ENCODE measurements at places on chromosomes 4 and X.

- no peak for DNase-seq
These were observed 284.8 kb upstream of the FGF13 start for GRCh38 chrX:138996268-138996667.

DNA sequence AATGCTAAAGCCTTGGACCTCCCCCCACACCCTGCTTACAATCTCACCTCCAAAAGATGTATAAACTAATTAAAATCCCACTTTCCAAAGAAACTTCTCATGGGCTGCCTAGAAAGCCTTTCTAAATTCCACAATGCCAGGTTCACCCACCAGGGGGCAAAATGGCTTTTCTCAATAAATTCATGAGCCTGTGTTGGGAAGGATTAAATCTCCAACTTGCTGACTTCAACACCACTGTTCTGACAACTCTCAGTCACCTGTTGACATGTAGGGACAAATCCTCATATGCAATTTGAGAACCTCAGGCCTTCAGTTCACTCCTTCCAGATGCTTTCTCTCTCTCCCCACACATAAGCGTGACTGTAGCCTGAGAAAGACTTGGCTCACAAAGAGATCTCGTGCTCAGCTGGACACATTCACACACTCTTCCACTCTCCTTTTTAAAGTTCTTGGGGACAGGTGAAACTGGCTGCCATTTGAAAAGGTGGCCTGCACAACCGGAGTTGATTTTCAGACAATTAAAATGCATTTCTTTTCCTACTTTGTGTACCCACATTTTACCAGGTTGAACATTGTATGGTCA lies 88.6 kb upstream of the PRPS2 start:
- no peak for DNase-seq

- DNase-seq, result no peak
These were observed 1361.9 kb upstream of the ADGRL3 start for GRCh38 chr4:59838236-59838635.

- DNase-seq, result no peak
These were observed 179.4 kb downstream of the FBXW7 start for GRCh38 chr4:152356428-152357034.

- no peak for DNase-seq
These were observed 143.1 kb downstream of the ARSF start for GRCh38 chrX:3184176-3184930.

GRCh38 chr4:70632028-70632427 lies 3.5 kb downstream of the ENAM start:
- DNase-seq, result no peak

DNA sequence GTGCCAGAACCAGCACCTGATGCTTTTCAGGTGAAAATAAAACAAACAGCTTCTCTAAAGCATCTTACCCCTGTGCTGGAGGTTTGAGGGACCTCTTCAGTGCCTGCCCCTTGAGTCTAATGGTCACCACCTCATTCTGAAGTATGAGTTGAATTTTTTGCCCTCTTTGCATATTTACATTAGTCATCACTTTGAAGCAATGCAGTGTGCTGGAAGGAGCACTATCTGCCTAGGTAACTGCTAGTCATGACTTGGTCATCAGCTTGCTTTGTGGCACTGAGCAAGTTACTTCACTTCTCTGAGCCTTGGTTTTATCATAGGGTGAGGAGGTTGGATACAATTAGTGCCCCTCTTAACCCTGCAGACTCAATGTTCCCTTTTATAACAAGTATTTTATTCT lies 44.9 kb downstream of the SPATA18 start:
- no peak for DNase-seq

GRCh38 chr4:80333121-80333520 lies 2.4 kb upstream of the CFAP299 start:
- DNase-seq, result no peak

DNA sequence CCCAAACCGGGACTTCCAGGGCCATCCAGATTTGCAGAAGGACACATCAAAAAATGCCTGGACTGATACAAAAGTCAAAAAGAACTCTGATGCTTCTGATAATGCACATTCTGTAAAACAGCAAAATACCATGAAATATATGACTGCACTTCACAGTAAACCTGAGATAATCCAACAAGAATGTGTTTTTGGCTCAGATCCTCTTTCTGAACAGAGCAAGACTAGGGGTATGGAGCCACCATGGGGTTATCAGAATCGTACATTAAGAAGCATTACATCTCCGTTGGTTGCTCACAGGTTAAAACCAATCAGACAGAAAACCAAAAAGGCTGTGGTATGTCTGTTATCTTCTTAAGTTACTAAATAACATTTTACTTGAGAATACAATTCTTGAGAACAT lies 9.2 kb downstream of the PLK4 start:
- DNase-seq, result no peak

- DNase-seq, result no peak
These were observed 53.6 kb downstream of the BLTP1 start for GRCh38 chr4:122205687-122206086.

DNA sequence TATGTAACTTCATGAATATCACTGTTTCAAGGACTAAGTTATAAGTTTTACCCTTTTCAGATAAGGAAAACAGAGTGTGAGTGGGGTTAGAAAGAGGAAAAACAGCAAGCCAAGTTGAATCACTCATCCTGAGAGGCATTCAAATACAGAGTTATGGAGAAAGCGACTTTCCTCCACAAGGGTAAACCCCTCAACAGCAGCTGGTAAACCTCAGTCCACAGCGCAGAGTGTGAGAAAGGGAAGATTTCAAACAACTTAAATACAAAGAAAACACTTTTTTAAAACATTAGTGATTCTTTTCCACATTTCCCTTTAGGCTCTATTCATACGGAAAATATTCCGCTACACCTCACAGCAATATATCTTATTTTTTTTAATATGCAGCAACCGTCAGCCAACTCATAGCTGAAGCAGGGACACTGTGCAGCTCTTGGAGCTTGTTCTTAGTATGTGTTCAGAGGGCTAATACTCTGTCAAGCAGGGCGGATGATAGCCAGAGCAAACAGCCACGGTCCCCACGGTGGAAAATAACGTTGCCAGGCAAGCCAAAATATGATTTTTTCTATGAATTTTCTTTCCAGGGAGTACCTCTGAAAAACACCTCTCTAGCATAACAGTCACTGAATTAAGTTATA lies 488.9 kb upstream of the FAT1 start:
- DNase-seq, result no peak

DNA sequence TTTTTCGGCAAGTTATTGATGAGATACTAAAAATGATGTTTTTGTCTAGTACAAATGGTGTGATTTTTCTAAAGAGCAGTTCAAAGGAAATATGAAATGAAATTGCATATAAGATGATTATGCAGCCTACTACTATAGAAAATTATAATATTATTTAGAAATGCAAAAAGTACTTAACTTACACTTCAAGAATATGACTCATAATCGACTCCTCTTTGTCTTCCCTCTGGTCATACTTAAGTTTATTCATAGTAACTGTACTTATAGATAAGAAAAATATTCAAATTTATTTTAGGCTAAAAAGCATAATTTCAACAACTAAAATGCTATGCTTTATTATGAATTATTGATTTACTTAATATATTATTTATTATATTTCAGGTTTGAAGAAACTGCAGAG lies 33.2 kb downstream of the CEP44 start:
- no peak for DNase-seq

DNA sequence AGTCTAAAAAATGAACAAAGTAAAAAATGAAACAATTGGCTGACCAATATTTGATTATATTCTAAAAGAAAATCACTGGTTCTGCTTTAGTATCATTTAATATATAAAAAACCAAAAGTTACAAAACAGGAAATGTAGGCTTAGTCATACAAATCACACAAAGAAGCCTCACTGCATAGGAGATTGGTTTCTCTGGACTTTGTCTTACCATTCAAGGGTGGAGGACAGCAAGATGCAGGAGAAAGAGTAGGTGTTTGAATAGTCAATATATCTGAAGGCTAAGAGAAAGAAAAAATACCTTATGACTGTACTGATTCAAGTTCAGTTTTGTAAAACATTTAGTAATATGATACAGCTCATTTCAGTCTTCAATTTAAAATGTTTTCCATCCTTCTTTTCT lies 28.6 kb upstream of the TAF9B start:
- no peak for DNase-seq

DNA sequence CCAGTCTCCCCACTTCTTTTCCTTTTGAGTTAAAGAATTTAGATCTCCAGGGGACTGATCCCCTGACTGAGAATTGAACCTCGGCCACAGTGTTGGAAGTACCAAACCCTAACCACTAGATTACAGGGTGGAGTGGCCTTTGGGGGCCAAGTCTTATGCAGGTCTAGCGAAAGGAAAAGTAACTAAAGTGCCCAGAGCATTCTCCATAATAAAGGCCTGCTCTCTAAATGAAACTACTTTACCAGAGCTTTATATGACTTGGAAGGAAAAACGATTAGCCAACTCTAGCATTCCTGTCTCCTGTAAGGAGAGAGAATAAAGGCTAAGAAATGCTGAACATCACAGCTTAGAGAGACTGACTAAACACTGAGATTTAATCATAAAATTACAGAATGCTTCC lies 788.0 kb downstream of the C4orf33 start:
- DNase-seq, result no peak

DNA sequence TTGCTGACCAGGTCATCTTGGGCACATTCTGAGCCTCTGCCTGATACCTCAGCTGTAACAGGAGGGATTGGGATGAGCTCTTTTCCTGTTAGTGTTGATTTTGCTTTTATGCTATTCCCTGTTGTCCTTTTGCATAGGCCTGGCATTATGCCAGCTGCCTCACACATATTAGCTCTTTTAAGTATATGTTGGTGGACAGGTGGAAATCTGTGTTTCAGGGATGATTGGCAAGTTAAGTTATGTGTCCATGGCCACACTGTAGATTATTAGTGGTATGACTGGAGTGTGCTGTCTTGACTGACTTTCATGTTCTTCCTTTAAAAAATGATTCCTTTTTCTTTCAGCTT lies 28.9 kb downstream of the NSD2 start:
- no peak for DNase-seq

DNA sequence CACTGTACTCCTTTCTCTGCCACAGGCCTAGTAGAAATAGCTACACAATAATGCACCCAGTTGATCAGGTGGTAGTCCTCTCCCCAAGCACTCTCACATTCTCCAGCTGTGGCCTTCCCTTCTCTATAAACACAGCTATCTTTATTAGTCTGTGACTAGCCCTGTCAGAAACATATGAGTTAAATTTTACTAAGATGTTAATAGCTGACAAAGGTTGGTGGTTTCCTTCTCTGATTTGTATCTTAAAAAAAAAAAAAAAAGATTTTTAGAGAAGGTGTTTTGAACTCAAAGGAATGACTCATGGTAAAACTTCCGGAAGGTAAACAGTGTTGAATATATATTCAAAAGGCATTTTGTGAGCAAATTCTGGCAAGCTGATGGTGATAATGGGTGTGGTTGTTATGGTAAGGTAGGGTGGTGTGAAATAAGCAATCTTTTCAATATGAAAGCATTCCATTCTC lies 327.4 kb downstream of the PPP3CA start:
- DNase-seq, result no peak

DNA sequence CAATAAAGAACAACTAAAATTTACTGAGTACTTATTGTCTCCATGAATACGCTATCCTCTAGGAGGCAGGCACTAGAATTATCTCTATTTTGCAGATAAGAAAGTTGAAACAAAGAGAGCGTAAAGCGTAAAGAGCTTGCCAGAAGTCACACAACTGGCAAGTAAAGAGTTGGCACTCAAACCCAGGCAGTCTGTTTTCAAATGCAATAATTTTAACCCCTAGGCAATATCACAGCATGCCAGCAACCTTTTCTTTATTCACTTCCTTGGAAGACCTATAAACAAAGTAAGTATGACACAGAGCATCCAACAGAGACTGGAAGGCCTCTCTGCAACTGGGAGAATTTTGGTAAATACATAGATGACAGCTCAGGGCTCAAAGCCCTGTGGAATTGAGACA lies 23.2 kb upstream of the AMELX start:
- DNase-seq, result no peak

DNA sequence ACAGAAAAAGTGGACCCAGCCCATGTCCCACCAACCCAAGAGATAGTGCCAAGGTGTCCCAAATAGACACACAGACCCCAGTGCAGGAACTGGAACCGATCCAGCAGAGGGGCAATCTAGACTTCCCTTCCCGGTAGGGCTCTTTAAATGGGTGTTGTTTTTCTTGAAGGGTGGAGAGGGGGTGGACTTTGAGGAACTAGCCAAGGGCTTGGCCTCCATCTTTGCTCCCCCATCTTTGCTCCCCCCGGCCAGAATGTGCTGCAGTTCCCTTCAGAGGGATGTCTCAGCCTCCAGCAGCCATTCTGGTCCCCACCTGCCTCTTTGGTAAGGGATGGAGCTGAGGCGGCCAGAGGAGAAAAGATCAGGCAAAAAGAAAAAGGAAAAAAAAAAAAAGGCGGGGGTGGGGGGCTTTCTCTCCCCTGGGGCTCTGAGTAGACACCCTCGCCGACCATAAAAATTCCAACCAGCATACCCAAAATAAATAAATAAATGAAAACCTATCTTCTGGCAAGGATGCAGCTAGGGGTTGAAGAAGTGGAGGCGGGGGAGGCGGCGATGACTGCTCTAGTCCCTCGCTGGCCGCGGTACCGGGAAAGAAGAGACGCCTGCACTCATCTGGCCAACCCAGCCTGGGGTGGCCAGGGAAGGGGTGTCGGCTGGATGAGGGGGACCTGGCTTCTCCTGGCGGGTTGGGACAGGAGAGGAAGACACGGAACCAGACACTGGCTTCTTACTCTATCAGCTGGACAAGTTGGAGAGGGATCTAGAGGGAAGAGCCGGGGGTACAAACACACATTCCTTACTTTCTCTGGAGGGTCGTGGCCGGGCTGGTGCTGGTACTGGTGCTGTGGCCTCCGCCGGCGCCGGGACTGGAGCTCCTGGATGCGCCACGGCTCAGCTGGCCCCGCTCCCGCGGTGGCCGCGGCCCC lies 38.5 kb upstream of the IQSEC2 start:
- DNase-seq, result no peak

- no peak for DNase-seq
These were observed 71.3 kb upstream of the VBP1 start for GRCh38 chrX:155144926-155145325.

GRCh38 chrX:14697451-14697850 lies 168.1 kb downstream of the GLRA2 start:
- DNase-seq, result peak; percentile 4

- no peak for DNase-seq
These were observed 24.8 kb downstream of the GRXCR1 start for GRCh38 chr4:42917296-42917695.

DNA sequence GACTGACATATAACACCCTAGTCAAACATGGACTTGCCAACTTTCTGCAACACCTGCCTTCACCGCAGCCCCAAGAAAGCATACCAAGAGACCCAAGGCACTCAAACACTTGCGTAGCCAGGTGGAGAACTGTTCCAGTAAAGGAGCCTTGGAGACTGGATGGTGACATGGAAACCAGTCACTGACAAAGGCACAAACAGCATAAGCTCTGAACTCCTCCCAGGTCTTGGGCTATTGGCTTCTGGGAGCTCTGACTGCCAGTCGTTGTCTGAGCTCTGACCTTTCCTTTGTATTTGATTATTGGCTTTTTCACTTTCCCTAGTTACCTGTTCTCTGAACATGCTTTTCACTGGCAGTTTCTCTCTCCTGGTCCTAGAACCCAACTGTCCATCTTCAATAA lies 38.3 kb downstream of the ARAP2 start:
- no peak for DNase-seq

All from memory B cell (primary cell).